ENCODE measurements at places on chromosomes 12 and 14.

GRCh38 chr12:122435186-122435585, 12.7 kb upstream of the CLIP1 start:
- DNase-seq, result no peak

DNA sequence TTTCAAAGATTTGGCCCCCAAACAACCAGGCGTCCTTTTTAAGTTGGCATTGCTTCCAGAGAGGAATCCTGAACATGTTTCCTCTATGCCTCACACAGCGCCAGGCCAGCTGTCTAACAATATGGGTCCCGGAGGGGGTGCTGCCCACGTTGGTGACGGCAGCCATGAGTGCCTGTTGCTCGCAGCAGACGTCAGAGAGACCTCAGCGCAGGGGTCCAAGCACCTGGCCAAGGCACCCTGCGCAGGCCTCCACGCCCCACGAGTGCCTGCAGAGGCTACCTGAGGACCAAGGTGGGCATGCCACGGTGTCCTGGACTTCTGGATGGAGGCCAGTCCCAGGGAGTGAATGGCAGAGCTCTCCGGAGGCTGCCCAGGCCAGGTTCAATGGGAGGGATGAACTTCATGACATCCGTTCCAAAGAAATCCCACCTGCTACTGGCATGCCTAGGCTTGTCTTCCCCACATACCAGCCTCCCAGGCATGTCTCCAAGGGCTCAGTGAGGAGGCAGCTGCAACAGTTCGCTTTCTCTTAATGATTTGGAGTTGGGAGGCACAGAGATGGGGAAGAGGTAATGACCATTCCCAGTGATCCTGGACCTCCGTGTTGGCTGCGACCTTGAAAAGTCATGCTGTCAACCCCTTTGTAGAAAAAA, 11.6 kb upstream of the FOXN3 start:
- DNase-seq, result no peak

GRCh38 chr14:54633076-54633475, 66.1 kb downstream of the SAMD4A start:
- no peak for DNase-seq

GRCh38 chr14:97270308-97270707, 473.1 kb downstream of the VRK1 start:
- no peak for DNase-seq

- no peak for DNase-seq
Observed at GRCh38 chr12:130632642-130633041, 83.5 kb downstream of the RIMBP2 start.

DNA sequence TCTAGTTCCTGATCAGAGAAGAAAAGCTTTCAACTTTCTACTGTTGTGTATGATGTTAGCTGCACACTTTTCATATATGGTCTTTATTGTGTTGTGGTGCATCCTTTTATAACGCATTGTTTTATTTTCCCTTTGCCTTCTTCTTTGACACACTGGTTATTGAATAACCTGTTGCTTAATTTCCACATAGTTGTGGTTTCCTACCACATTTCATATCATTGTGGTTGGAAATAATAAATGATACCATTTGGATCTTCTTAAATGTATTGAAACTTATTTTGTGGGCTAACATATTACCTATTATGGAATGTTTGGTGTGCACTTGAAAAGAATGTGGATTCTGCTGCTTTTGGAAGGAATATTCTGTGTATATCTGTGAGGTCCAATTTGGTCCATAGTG, 64.9 kb downstream of the GPHN start:
- DNase-seq, result no peak

DNA sequence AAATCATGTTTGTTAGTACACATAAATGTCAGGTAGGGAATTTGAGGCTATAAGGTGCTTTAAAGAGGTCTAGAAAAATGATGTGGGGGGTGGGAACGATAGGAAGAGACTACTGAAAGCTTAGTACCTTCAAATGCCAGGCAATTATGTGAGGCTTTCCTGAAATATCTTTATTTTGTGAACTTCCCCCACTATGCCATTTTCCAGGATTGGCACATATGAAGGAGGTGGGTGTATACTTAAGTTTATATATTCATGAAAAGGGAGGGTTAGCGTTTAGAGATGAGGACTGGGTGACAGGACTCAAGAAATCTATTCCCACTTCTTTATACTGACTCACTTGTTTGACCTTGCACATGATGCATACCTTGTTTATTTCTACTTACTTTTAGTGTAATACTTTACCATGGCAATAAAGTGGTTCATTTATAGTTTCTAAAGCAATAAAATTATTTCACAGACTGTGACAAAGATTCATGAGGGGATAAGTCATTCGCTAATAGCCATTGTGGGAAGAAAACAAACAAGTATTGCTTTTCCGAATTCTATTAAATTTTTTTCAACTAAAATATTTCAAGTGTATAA, 77.1 kb downstream of the PLEKHA5 start:
- DNase-seq, result no peak

GRCh38 chr14:79483477-79484388, 727.6 kb downstream of the DIO2 start:
- DNase-seq, result no peak

GRCh38 chr12:1796515-1797010, 23.8 kb upstream of the LRTM2 start:
- no peak for DNase-seq

GRCh38 chr12:51326698-51327439, 2.9 kb upstream of the BIN2 start:
- no peak for DNase-seq

DNA sequence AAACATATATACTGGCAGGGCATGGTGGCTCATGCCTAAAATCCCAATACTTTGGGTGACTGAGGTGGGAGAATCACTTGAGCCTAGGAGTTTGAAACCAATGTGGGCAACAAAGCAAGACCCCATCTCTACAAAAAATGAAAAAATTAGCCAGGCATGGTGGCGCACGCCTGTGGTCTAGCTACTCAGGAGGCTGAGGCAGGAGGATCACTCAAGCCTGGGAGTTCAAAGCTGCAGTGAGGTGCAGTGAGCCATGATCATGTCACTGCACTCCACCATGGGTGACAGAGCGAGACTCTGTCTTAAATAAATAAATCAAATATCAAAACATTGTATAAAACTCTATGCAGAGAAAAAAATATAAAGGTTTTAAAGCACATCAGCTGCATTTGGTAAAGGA, 5.2 kb downstream of the FMNL3 start:
- DNase-seq, result no peak

DNA sequence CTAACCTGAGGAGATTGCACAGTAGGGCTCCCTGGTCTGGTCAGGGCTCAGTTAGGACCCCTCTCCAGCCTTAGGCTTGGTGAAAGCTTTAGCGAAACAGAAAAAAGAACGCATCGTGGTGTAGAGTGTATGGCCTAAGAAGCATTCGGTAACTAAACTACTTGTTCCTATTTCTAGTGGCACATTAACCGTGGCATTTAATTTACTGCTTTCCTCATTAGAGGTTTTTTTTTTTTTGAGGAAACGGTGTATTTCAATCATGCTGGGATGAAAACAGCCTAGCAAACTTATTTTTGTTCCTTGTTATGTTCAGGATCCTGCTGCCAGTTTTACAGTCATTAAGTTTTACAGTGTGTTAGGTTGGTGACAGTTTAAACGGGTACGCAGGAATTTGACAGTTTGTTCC, 518 bp upstream of the OSBPL8 start:
- DNase-seq, result no peak

DNA sequence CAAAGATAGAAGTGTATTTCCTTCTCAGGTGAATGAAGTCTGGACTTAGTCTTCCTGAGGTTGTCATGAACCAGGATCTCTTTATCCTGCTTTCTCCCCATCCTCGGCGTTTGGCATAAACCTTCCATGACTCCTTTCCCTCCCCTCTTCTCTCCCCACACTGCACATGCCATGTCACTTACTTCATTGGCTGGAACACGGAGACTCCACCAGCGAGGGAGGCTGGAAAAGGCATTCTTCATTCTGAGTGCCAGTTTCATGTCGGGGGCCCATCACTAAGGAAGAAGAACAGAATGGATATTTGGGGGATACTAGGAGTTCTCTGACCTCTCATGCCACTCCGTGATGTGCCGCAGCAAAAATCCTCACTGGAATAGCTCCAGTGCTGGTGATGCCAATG, 105.6 kb downstream of the VCPKMT start:
- DNase-seq, result no peak

GRCh38 chr12:90163975-90164374, 455.3 kb upstream of the ATP2B1 start:
- DNase-seq, result no peak

GRCh38 chr12:32115404-32116104, 8.9 kb downstream of the BICD1 start:
- no peak for DNase-seq

- DNase-seq, result no peak
Observed at GRCh38 chr12:111221062-111222026, 147.6 kb downstream of the PHETA1 start.

DNA sequence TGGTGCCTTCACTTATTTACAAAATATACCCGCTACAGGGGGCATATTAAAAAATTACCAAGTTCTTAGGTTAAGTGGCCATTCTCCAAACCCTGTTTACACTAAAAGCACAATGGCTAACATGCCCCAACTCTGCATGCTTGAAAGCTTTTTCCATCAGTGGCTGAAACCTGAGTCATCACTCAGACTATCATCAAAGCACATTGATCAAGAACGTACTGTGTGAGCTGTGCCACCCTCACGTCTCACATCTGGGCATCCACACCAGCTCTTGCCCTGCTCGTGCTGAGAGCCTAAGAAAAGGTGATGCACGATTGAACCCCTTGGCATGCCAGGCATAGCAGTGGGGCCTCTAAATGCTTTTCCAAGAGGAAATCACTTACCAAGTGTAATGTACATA, 13.2 kb downstream of the AQP6 start:
- no peak for DNase-seq

GRCh38 chr14:22296722-22297121, 292.3 kb downstream of the DAD1 start:
- no peak for DNase-seq

DNA sequence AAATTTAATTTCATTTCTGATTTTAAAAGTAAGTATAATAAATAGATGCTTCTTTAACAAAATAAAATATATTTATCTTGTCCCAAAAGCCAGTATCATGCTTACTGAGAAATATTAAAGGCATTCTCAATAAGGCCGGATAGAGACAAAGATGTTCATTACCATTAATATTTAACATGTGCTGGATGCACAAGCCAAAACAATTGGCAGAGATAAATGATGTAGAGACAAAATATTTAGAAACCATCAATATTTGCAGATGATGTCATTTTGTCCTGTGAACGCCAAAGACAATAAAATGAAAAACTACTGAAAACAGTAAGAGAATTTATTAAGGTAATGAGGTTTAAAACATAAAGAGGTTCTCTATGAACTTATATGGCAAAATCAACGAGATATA, 313.5 kb downstream of the ITPR2 start:
- DNase-seq, result no peak

- DNase-seq, result no peak
Observed at GRCh38 chr12:30696103-30696408, 387 bp upstream of the IPO8 start.

GRCh38 chr12:9813821-9814798, 13.2 kb upstream of the KLRF1 start:
- DNase-seq, result peak; percentile 31

- no peak for DNase-seq
Observed at GRCh38 chr12:41407232-41407799, 219.2 kb downstream of the PDZRN4 start.

GRCh38 chr14:77116172-77116817, 18.2 kb downstream of the CIPC start:
- no peak for DNase-seq

- no peak for DNase-seq
Observed at GRCh38 chr12:107485731-107486130, 199.9 kb upstream of the PWP1 start.

- no peak for DNase-seq
Observed at GRCh38 chr12:78395961-78396360, 468.6 kb upstream of the SYT1 start.

GRCh38 chr14:42710071-42710470, 1103.4 kb downstream of the LRFN5 start:
- DNase-seq, result no peak

DNA sequence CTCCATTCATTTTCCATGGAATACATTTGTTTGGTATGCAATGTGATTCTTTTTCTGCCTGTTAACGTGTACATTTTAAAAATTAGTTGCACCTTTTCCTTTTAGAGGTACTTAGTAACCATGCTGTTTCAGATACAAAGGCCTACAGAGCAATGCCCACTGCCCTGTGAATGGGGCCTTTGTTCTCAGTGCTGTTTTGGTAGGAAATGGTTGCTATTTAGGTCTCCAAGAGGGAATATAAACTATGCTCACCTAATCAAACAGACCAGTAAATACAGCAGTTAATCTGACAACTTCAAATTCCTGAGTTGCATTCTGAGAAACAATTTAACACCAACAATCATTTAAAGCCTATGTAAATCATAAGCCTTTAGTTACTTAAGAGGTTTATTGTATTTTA, 188.7 kb downstream of the BCAT1 start:
- DNase-seq, result no peak

GRCh38 chr14:100828031-100828769, 2.3 kb downstream of the MEG3 start:
- DNase-seq, result no peak

- no peak for DNase-seq
Observed at GRCh38 chr14:70871001-70871400, 36.3 kb upstream of the PCNX1 start.

- no peak for DNase-seq
Observed at GRCh38 chr12:78118036-78118435, 287.3 kb downstream of the NAV3 start.

GRCh38 chr12:115222220-115222619, 538.2 kb upstream of the TBX3 start:
- no peak for DNase-seq

GRCh38 chr14:65986041-65986440, 500.1 kb upstream of the CCDC196 start:
- DNase-seq, result no peak

DNA sequence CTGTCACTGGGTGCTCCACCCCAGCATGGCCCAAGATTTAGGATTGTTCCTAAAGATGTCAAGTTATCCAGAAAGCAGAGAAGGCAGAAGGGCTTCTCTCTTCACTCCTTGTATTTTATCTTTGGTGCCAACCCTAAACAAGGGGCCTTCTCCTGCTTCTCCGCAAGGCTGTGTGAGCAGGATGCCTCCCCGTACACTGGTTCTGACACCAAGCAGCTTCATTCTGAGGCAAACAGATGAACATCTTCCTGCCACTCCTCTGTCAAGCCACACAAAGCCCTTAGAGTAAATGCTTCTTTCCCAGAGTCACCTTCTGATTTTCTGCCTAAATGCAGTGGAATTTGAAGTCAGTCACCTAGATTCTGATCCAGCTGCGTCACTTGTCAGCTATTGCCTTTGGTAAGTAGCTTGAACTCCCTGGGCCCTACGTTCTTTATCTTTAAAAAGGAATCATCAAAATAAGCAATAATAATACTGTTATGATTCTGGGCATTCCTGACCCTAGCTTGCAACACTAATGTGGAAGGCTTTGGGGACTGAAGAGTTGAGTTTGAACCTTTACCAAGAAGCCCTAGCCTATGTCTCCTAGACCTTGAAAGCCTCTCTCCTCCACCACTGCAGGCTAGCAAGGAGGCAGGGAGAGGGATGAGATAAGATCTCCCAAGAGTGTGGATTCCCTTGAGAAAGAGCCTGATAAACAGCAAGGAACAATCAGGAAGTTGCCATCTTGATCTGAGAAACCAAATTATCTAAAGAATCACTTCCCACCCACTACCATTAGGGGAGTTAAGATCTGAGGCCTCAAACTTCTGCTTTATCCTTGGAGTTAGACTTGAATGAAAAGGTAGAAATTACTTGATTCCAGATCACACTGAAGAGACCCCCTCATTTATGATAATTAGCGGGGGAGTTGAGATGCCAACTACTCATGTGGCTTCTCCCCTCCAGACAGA, 5.7 kb downstream of the KRT73 start:
- no peak for DNase-seq

Measured in esophagus squamous epithelium (tissue), 5 donors.